ENCODE measurements at places on chromosomes 4 and X.

GRCh38 chr4:2867758-2868491, 24.3 kb downstream of the ADD1 start:
- no peak for DNase-seq

- no peak for DNase-seq
Measured at GRCh38 chrX:40106676-40107290, 9.0 kb upstream of the BCOR start.

DNA sequence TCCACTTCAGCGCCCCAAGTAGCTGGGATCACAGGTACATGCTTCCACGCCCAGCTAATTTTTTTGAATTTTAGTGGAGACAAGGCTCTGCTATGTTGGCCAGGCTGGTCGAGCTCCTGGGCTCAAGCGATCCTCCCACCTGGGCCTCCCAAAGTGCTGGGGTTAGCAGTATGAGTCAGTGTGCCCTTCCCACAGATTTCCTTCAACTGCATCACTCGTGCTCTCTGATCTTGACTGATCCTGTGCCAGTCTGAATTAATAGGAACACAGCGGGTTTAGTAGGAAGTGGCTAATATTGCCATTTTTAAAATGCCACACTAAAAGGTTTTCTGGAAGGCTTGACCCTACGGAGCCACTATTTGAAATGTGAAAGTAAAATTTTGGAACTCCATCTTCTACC, 4.3 kb upstream of the SHROOM2 start:
- DNase-seq = no peak

GRCh38 chr4:83082777-83083176, 31.8 kb downstream of the PLAC8 start:
- no peak for DNase-seq
